Fibroblast of villous mesenchyme (primary cell): ENCODE measurements at places on chromosomes 12 and 14. TPM values are rescaled to one million over a fixed set of nuclear protein-coding genes. Genes with fewer than 3 reads are reported as not detected.

TPPP2 gene
- total RNA-seq, result not detected in 2 replicates

PRB2 gene
- total RNA-seq, result not detected in 2 replicates

EXOC5 gene
- total RNA-seq, result 65.4 and 107 TPM in 2 replicates

CCDC184 gene
- 0.32 and 0.43 TPM in 2 replicates for total RNA-seq

SIX6 gene
- not detected in 2 replicates for total RNA-seq

GTF2A1 gene
- 20.9 and 28.9 TPM in 2 replicates for total RNA-seq

SLC5A8 gene
- total RNA-seq, result not detected in 2 replicates

VPS29 gene
- 88.3 and 93.7 TPM in 2 replicates for total RNA-seq

INSM2 gene
- not detected in 2 replicates for total RNA-seq

ADAM21 gene
- under 0.01 and 0.43 TPM in 2 replicates for total RNA-seq

BATF gene
- not detected in 2 replicates for total RNA-seq

RGS6 gene
- total RNA-seq, result not detected in 2 replicates

RFX4 gene
- total RNA-seq, result not detected in 2 replicates

KRT85 gene
- not detected in 2 replicates for total RNA-seq

A2M gene
- 14.7 and 20.9 TPM in 2 replicates for total RNA-seq

ATL1 gene
- total RNA-seq, result 2.6 and 6.9 TPM in 2 replicates

FGF23 gene
- not detected in 2 replicates for total RNA-seq
